ENCODE measurements at places on chromosomes 12 and 14. TPM values are rescaled to one million over a fixed set of nuclear protein-coding genes. Genes with fewer than 3 reads are reported as not detected.

Gene ACOT6
- not detected for total RNA-seq

Gene ABCD2
- not detected for total RNA-seq

Gene FGF6
- not detected for total RNA-seq

Gene CPNE6
- total RNA-seq = not detected

Gene MDM1
- 6.5 TPM for total RNA-seq

Gene ZNF891
- 0.21 TPM for total RNA-seq

Gene OVCH1
- not detected for total RNA-seq

Gene KLRD1
- not detected for total RNA-seq

Gene FAR2
- total RNA-seq = not detected

Gene STON2
- total RNA-seq = 0.91 TPM

Gene DDN
- 0.97 TPM for total RNA-seq

Gene TCL1B
- total RNA-seq = not detected

Gene SLCO1C1
- not detected for total RNA-seq

Gene LMO3
- total RNA-seq = not detected

Gene INSM2
- 0.08 TPM for total RNA-seq

Gene SRRM4
- not detected for total RNA-seq

All from A549 treated with RU486 at 1 μM for 4 hours (cell line).